ENCODE measurements at places on chromosomes 7 and 10. TPM values are rescaled to one million over a fixed set of nuclear protein-coding genes. Genes with fewer than 3 reads are reported as not detected.

MMRN2 gene
- 9.3 TPM for polyA plus RNA-seq

SLC35G1 gene
- polyA plus RNA-seq, result 3.0 TPM

OR2A5 gene
- polyA plus RNA-seq, result 0.02 TPM

HPSE2 gene
- 0.14 TPM for polyA plus RNA-seq

- H3K36me3 ChIP-seq, result no peaks in the 10 kb centered on the region
- peak within 1 kb of the TSS; percentile 87 for H3K4me3 ChIP-seq
- no peaks in the 10 kb centered on the region for H3K27me3 ChIP-seq
- H3K27ac ChIP-seq, result peak within 1 kb of the TSS; percentile 96
- peak; percentile 78 for DNase-seq
- peaks cover 23% of the 10 kb centered on the region for H3K4me1 ChIP-seq
Observed at GRCh38 chr10:88879534-88880281, at the start of gene STAMBPL1. STAMBPL1 (plus strand) TSS chr10:88880245; CDS start chr10:88901709, 21,464 bp downstream.

DNA sequence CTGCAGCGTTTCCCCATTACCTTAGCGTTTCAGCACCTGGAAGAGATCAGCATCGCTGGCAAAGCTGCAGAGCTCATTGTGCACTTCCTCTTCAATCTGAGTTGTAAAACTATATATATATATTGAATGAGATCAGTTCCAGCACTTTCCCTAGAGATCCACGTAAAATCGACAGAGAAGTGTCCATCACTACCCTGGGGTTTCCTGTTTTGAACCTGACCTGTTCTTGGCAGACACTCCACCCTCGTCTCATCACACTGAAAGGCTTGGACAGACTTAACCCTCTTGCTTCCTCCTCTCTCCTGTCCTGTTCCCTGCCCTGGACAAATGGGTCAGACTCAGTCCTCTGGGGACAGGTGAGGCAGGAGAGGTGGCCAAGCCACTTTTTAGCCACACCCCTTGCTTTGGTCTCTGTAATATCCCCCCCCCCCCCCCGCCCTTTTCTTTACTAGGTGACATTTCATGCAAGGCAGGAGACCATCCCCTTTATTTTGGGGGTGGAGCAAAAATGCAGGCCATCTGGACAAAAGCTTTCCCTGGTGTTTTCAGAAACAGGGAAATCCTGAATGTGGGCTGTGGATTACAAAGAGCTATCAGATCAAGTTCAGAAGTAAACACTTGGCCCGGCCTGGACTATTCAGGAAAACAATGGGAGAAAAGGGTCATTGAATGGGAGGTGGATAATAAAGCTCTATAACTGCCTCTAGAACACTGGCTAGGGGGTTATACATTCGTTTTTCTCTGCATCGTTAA is 83.7 kb upstream of the KDM7A start:
- no peaks in the 10 kb centered on the region for H3K27me3 ChIP-seq
- no peak overlapping the region for H3K27ac ChIP-seq
- no peak for DNase-seq
- no peak overlapping the region for H3K4me3 ChIP-seq

- peaks cover 6% of the 10 kb centered on the region for H3K4me1 ChIP-seq
- H3K27me3 ChIP-seq, result no peaks in the 10 kb centered on the region
- peaks cover 3% of the 10 kb centered on the region for H3K36me3 ChIP-seq
- no peak for DNase-seq
- H3K27ac ChIP-seq, result no peak overlapping the region
Observed at GRCh38 chr10:129522041-129522585, 55.1 kb downstream of the MGMT start.

- no peaks in the 10 kb centered on the region for H3K27me3 ChIP-seq
- no peak overlapping the region for H3K27ac ChIP-seq
- H3K4me3 ChIP-seq, result no peak overlapping the region
- H3K4me1 ChIP-seq, result no peaks in the 10 kb centered on the region
- DNase-seq, result no peak
Observed at GRCh38 chr10:113199459-113199858, 249.4 kb downstream of the TCF7L2 start.

DNA sequence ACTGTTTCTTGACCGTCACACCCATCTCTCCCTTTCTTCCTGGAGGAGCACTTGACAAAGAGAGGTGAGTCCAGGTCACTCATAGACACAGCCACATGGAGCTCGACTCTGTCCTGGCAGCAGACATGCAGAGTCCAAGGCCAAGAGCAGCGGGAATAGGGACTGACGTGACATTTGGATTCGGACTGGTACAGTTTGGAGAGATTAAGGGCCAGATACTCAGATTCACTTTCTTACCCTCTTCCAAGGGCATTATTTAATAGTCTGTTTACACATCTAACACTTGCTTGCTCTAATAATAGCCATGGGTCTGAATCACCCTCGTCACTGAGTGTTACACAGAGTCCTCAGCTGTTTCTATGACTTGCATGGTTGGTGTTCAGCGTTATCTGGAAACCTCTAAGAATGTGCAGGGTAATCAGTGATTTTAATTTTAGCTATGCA is 39.2 kb upstream of the OTUD1 start:
- H3K4me1 ChIP-seq, result no peaks in the 10 kb centered on the region
- no peaks in the 10 kb centered on the region for H3K36me3 ChIP-seq
- no peak overlapping the region for H3K27ac ChIP-seq
- no peak overlapping the region for H3K4me3 ChIP-seq

Data from thymus (tissue), 14 donors.